Activated CD4-positive, alpha-beta T cell treated with anti-CD3 and anti-CD28 coated beads, Interleukin-2, amount 50 U/mL, for 24 hours (primary cell): ENCODE measurements at places on chromosomes 11 and 22.

DNA sequence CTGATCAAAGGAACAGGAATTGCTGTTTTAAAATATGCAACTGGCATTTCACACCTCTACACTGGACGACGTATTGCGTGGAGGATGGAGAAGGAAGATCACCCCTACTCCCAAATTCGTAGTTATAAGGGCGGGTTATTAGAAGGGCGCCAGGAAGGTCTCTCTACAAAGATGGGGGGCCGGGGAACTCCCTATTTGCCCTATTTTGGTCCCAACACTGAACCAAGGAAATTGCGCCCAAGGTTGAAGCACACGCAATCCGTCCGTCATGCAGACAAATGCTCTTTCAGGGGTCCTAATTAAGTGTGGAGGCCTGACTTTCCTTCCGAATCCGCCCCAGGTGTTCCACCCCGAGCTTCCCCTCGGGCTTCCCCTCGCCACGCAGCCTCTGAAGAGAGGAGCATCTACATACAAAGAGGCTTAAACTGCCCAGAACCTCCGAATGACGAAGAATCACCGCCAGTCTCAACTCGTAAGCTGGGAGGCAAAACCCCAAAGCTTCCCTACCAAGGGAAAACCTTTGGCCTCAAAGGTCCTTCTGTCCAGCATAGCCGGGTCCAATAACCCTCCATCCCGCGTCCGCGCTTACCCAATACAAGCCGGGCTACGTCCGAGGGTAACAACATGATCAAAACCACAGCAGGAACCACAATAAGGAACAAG, 396 bp downstream of the NPAT start:
- DNase-seq = peak; percentile 20

DNA sequence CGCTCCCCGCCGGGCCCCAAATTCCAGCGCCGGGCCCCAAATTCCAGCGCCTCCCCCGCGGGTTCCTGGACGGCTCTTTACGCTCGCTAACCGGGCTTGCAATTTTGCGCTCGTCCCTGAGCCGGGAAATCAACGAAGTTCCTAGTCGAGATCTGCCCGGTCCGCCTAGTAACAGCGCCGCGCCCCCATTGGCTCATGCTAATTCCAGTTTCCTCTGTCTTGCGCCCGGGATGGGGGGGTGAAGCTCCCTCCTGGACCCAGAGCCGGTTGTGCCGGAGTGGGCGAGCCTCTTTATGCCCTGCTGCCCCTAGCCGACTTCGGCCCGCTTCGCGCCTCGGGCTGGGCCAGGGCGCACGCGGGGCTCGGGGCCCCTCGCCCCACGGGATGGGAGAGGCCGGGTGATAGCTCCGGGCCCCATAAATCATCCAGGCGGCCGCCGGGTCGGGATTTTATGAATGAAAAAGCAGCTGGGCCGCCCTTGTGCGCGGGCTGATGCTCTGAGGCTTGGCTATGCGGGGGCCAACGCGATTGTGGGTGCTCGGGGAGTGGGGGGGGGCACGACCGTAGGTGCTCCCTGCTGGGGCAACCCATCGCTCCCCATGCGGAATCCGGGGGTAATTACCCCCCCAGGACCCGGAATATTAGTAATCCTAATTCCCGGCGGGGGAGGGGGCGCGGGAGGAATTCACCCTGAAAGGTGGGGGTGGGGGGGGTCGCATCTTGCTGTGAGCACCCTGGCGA, 1.8 kb upstream of the CCND1 start:
- DNase-seq = no peak

GRCh38 chr11:5210376-5210885, 9.9 kb upstream of the OR51V1 start:
- no peak for DNase-seq

DNA sequence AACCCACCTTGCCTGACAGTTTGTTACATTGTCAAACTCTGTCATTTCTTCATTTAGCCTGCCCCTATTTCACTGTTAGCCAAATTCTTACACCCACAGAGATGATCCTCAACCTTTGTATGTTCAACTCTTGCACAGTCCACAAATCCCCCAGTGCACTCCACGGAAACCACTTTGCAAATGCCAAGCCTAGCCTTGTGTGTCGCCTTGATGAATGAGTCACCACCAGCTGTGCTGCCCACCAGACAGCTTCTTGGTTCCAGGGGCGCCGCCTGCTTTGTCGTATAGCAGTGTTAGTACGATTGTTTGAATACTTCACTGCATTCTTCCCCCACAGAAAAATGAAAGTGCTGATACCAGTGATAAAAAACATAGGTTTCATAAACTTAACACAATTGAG, 686.3 kb downstream of the NTM start:
- no peak for DNase-seq

- DNase-seq = no peak
Observed at GRCh38 chr11:45272701-45273100, 13.4 kb downstream of the SYT13 start.

DNA sequence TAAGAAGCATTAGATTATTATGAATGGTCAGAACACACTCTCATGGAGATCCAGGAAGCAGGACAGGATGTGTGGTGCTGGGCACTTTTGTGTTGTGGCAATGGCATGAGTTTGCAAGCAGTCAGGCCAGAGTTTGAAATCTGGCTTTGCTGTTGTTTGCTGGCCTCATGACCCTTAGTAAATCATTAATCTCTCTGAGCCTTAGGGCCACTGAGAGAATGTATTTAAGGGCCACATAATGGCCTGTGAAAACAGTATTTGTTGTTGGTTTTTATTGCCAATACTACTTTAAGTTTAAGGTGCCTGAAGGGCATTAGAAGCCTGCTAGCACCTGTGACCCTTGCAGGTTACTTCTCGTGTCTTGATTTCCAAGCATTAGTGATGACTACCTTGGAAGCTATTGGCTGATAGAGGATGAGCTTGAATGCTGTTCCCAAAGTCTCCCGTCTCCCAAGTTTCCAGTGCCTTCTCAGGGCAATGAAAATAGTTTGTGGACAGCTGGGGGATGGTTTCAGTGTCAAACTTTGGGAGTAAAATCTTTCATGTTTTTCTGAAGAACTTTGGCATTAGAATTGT, 24.6 kb downstream of the STIM1 start:
- no peak for DNase-seq

GRCh38 chr11:58888579-58888978, 44.1 kb upstream of the GLYATL2 start:
- DNase-seq = no peak

- no peak for DNase-seq
Observed at GRCh38 chr22:48704335-48704734, 1123.3 kb downstream of the BRD1 start.

- no peak for DNase-seq
Observed at GRCh38 chr22:33275073-33275443, 216.9 kb upstream of the SYN3 start.

GRCh38 chr11:16393340-16393739, 37.0 kb upstream of the SOX6 start:
- no peak for DNase-seq

DNA sequence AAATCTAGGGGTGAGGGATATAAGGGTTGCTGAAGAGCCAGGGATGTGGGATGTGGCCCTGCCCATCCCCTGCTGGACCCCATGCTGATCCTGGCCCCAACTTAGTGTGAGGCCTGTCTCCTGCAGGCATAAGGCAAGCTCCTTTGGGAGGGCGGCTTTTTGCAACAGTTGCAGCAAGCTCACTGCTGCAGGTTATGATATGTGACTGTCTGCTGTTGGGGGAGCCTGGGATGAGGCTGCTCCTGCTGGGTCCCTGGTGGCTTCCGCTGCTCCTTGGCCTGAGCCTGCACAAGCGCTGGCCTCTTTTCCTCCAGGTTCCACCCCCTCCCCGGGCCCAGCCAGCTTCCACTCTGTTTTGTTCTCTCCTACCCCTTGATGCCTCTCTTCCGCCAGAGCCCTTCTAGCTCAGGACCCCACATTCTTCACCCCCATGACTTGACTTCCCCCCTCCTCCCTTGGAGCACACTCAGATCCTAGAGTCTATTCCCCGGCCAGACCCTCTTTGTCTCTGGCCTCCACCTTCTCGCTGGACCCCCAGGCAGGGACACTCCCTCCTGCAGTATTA, 35.0 kb upstream of the SYT13 start:
- no peak for DNase-seq

- DNase-seq = no peak
Observed at GRCh38 chr11:69449320-69450063, 32.0 kb upstream of the LINC01488 start.

- DNase-seq = no peak
Observed at GRCh38 chr11:67416416-67417335, 1.2 kb downstream of the CARNS1 start.

GRCh38 chr11:64799623-64800302, 3.3 kb downstream of the MAP4K2 start:
- no peak for DNase-seq

DNA sequence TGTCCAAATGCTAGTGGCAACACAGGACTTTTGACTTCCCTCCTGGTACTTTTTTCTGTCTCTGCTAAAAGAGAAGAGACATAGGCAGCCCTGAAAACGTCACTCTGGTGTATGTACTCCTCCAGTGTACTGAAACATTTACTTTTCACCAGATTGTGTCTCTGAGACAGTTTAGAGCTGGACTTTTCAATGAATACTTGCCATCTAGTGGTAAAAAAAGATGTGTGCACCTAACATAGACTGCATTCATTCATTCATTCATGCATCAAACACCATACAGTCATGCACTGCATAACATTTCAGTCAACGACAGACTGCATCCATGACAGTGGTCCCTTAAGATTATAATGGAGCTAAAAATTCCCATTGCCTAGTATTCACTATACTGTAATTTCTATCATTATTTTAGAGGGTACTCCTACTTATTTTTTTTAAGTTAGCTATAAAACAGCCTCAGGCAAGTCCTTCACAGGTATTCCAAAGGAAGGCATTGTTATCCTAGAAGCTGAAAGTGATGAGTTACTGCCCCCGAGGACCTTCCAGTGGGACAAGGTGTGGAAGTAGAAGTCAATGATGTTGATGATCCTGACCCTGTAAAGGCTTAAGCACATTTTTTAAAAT, 186.2 kb downstream of the SPON1 start:
- no peak for DNase-seq

DNA sequence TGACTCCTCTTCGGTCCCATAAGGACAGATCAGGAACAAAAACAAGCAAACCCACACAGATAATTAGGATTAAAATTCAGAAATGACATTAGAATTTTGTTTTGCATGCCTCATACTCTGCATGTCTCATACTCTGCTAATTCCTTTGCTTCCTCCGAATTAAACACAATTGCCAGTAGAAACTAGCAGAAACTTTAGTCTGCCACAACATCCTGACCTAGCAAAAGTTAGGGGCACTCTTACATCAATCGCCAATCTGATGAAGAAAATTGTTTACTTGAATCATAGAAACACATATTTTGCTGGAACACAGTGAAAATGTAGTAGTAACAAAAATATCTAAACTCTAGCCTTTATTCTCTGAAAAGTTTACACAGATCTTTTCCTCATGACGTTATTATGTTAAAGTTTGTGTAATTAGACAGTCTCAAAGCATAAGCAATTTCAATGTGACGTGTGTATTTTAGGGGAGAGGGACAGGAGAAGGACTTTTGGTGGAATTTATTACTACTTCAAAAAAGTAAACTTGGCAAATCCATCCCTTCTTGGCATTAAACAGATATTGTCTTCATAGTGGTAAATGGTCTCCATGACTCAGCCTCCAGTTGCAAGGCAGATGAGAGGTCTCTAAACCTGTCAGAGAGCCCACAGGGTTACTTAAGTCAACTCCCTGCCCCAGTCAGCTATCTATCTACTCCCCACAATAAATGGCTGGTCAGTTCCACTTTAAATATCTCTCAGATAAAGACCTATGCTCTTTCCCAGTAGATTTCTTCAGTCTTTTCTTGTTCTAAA, 249.8 kb upstream of the UBASH3B start:
- no peak for DNase-seq

DNA sequence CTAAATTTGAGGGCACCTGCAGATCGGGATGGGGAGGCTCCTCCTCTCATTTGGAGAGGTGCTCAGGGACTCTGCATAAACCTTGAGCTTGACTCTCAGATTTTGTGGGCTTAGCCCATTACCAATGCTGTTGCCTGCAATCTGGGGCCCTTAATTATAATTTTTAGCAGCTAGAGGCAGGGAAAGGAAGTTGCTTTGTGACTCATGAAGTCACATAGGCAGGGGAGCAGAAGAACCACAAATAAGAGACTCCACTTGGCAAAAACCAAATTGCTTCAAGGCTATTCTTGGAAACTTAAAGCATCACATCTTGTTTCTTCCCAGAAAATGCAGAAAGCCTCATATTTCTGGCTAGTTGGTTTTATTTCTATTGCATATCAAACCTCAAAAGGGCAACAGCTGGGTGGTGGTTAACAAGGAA, 46.9 kb downstream of the MICAL2 start:
- DNase-seq = no peak

DNA sequence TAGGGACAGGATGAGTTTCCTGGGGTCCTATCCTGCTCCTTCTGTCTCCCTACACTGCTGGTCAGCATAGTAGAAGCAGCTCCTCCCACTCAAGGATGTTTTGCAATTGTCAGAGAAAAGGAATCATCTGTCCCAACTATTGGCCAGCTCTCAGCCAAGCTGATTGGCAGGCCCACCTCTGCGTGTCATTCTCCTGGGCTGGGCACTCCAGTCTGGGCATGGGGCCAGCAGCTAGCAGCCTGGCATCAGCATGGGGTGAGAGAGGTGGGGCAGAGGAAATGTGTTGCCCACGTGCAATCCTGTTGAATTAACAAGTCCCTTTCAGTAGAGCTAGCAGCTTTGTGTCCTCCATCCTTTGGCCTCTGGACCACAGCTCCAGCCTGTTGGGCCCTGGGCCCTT, 14.1 kb downstream of the ANKK1 start:
- DNase-seq = no peak

GRCh38 chr11:93034031-93034722, 64.7 kb downstream of the MTNR1B start:
- no peak for DNase-seq

DNA sequence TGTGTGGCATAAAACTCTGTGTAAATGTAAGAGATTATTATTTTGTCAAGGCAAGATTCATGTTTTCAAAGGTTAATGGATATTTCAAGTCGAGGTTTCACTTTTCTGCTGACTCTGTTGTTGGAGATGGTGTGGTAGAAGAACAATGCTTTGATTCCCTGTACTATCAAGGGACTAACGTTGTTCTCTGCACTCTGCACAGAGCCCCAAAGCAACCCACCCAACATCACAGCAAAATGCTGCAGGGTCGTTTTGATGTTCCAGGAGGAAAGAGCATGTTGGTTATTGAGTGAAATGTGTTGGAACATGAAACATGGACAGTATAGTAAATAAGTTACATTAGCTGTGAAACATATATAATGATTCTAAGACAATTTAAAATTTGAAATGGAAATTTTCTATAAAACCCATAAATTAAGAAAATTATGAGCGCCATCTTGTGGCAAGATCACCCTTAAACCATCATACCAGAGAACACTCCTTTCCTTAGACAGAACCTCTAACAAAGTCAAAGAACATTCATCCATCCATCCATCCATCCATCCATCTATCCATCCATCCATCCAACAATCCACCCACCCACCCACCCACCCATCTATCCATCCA, 164.4 kb upstream of the ZBED5 start:
- DNase-seq = peak; percentile 9

- DNase-seq = no peak
Observed at GRCh38 chr11:42777776-42778175, 534.0 kb upstream of the API5 start.

GRCh38 chr11:66363805-66364535, 7.6 kb downstream of the SLC29A2 start:
- DNase-seq = peak; percentile 66
